ENCODE measurements at places on chromosomes 5 and 9.

DNA sequence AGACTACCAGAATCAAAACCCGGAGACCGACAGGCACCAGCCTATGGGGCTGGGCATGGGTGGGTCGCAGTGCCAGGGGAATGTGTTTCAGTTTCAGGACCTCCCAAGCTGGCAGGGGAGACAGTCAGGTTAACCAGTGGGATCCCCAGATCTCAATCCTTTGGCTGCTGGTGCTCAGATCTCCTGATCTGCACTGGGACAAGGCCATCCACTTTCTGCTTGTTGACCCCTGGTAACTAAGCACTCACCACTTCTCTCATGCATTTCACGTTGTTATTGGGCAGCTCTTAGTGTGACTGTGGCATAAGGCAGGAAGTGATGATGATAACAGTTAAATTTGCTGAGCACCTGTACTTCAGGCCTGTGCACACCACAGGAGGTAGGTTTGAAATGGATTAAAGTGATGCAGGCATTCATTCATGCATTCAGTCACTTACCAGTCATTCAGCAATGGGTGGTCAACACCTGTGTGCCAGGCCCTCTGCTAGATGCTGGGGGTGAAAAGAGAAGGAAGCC, 42.1 kb upstream of the STXBP1 start:
- no peak for DNase-seq

DNA sequence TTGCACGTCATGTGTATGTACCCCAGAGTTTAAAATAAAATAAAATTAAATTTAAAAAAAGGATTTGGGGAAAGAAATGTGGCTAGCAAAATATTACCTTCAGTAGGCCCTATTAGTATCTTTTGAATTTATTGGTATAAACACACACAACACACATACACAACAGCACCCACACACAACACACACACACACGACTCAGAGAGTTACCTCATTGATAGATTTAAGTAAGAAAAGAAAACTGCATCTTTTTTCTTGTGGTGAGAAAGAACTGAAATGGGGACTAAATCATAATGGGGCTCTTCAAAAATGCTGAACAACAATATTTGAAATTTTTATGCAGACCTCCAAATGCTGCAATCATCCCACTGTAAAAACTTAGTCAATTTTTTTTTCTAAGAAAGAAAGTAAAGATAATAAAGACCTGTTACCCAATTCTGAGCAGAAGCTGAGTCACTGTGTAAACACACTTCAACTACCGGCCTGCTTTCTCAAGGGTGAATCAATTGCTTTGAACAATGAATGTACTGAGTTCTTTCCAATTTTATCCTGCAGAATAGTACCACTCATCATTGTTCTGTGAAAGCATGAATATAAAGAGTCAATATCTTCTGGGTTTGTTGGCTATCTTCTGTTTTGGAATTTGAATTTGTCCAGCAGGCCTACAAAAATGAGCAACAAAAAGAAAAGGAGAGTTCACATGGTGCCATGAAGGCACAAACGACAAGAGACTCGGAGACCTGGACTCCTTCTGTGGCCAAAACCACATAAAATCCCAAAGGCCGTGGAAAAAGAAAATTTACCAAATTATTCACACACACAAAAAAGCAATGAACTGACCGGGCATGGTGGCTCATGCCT, 57.9 kb upstream of the CCNG1 start:
- no peak for DNase-seq

GRCh38 chr9:73143711-73144328, 7.8 kb upstream of the ANXA1 start:
- DNase-seq: no peak

- DNase-seq: no peak
These were observed 217.2 kb upstream of the DAPK1 start for GRCh38 chr9:87280421-87280820.

DNA sequence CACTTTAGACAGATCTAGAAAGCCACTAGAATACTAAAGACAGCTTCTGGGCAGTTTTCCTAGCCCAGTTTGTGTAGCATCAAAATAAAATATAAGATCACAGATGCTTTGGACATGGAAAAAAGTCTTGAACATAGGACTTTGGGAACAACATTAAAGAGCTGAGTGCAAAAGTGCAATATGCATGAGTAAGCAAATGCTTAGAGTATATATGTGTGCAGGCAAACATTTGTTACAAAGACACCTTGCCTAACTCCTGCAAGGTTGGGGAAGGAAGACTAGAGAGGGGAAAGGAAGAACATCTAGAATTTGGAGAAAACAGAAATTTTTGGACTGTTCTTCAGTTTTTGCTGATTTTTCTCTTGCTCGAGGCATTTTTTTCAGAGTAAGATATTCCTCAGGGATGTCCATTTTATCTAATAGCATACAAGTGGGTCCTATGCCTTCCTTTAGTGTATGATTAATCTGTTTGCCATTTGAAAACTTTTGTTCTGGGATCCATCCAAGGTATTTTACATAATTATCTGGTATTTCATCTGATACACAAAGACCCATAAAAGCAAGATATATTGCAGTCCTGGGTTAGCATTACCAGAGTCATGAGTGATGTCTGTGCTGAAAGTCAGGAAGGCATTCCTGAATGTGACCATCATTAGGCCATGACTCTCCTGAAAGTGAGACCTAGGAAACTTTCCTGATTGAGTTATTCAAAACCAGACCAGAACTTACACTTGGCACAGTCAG, 142.0 kb upstream of the RGMB start:
- no peak for DNase-seq

- DNase-seq: no peak
These were observed 275.5 kb upstream of the TAS2R1 start for GRCh38 chr5:9905661-9906060.

GRCh38 chr5:157106630-157107461, 2.0 kb downstream of the HAVCR2 start:
- no peak for DNase-seq

Measured in putamen (tissue), 1 donor.